Umbilical cord (tissue), 2 donors: ENCODE measurements at places on chromosomes 6 and 20. TPM values are rescaled to one million over a fixed set of nuclear protein-coding genes. Genes with fewer than 3 reads are reported as not detected.

Gene ME1
- total RNA-seq, result 6.5 TPM

GRCh38 chr6:107154801-107155160 is 39.5 kb upstream of the BEND3 start:
- no peak for DNase-seq

DNA sequence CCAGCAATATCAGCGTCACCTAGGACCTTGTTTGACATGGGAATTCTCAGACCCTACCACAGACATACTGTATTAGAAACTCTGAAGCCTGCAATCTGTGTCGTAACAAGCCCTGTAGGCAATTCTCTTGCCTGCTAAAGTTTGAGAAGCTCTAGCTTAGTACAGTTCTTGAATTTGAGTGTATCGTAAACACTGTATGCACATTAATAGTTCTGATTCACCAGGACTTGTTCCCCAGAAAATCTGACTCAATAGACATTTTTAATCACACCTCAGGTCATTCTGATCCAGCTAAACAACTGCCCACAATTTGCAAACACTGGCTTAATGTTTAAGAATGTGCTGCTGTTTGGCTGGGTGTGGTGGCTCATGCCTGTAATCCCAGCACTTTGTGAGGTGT is 414.3 kb downstream of the TFAP2A start:
- no peak for DNase-seq

Gene TRAPPC3L
- 1.4 TPM for total RNA-seq

Gene SLC35B3
- total RNA-seq, result 9.9 TPM

Gene CCDC28A
- total RNA-seq, result 15.4 TPM

DNA sequence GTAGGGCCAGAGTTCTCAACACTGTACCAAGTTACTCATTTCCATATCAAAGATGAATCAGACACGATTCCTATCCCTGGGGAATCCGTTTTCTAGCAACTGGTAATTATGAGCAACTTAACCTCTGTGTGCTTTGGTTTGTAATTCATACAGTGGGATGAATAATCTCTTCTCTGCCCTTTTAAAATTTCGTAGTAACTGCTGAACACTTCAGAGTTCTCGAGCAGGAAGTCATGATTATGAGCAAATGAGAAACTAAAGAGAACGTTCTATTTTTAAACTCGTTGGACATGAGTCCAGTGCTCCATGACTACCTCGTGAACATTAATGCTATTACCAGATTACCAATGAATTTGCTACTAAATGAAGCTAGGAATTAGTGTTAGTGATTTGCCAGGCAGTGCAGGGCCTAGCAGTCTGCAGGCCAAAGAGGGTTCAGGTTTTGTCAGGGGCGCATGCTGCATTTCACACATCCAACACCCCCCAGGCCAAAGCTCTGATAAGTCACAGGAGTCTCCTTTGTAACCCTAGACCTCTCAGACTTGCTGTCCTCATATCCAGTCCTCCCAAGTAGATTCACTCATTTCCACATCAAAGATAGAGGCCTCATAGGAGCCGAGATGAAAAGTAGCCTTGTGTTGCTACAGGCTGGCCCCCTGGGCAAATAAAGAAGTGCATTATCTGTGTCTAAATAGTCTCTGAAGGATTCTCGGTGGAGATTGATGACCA is 45.8 kb upstream of the VSTM2L start:
- DNase-seq, result no peak

Gene SYNDIG1
- total RNA-seq, result 6.3 TPM

Gene CLIC5
- total RNA-seq, result 3.6 TPM

GRCh38 chr6:56915832-56916231 is 39.1 kb upstream of the BEND6 start:
- DNase-seq, result no peak

Gene CD40
- 5.8 TPM for total RNA-seq

- DNase-seq, result no peak
Observed at GRCh38 chr6:125307964-125308615, 6.3 kb upstream of the HDDC2 start.
